Activated CD4-positive, alpha-beta memory T cell treated with anti-CD3 and anti-CD28 coated beads for 36 hours (primary cell): ENCODE measurements at places on chromosomes 7 and 10. TPM values are rescaled to one million over a fixed set of nuclear protein-coding genes. Genes with fewer than 3 reads are reported as not detected.
A peak's percentile ranks its signal among the peaks of the same experiment; 100 is the strongest.

The RNF32 gene
- total RNA-seq: 2.6 TPM

The RBP3 gene
- total RNA-seq: not detected

DNA sequence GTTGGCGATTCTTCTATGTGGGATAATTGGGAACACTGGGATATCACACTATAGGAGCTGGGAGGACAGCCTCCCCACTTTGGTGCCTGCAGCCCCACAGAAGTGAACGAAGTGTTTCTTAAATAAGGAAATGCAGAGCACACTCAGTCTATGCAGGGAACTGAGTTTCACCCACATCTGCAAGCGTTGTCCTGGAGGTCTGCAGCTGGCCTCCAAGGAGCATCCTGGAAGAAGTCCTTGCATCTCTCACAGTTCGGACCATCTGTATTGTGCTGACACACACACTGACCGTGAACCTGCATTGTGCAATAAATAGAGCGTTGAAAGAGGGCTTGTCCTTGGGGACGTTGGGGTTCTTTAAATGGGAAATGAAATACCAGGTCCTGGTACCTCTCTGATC lies 25.8 kb downstream of the LAMB4 start:
- no peaks in the 10 kb centered on the region for H3K36me3 ChIP-seq
- H3K4me1 ChIP-seq: no peaks in the 10 kb centered on the region
- no peak overlapping the region for H3K4me3 ChIP-seq
- H3K27me3 ChIP-seq: peaks cover 2% of the 10 kb centered on the region
- no peak overlapping the region for H3K27ac ChIP-seq

GRCh38 chr7:27763983-27764508 lies 24.1 kb downstream of the TAX1BP1 start:
- peaks cover 21% of the 10 kb centered on the region for H3K4me1 ChIP-seq
- no peak for DNase-seq
- H3K36me3 ChIP-seq: peaks cover 26% of the 10 kb centered on the region
- no peak overlapping the region for H3K27ac ChIP-seq
- H3K4me3 ChIP-seq: no peak overlapping the region
- H3K27me3 ChIP-seq: no peaks in the 10 kb centered on the region

DNA sequence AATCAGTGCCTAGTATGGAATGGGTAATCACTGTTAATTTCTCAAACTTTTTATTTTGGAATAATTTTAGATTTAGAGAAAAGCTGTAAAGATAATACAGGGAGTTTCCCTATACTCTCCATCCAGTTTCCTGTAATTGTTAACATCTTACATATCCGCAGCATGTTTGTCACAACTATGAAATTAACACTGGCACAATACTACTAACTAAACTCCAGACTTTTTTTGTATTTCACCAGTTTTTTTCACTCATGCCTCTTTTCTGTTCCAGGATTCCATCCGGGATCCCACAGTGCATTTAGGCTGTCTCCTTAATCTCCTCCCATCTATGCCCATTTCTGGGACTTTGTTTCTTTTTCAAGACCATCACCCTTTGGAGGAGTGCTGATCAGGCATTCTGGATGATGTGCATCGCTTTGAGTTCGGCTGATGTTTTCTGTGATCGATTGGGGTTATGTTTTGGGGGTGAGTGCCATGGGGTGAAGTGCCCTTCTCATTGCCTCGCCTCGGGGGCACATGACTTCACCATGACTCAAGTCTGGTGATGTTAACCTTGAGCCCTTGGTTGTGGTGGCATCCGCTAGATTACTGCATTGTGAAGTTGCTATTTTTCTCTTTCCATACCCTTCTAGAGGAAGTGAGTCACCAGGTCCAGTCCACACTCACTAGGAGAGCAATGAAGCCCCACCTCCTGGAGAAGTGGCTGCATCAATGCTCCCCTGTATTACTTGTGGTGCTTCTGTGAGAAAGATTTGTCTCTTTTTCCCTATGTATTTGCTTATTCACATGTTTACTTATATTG lies 43.9 kb upstream of the GRB10 start:
- peaks cover 9% of the 10 kb centered on the region for H3K27me3 ChIP-seq
- no peaks in the 10 kb centered on the region for H3K36me3 ChIP-seq
- peaks cover 15% of the 10 kb centered on the region for H3K4me1 ChIP-seq
- peak; percentile 73 for DNase-seq
- H3K4me3 ChIP-seq: no peak overlapping the region
- H3K27ac ChIP-seq: peak overlapping the region; percentile 1

- H3K27me3 ChIP-seq: no peaks in the 10 kb centered on the region
- H3K27ac ChIP-seq: no peak overlapping the region
- no peak overlapping the region for H3K4me3 ChIP-seq
- DNase-seq: no peak
Observed at GRCh38 chr10:116457488-116457887, 29.8 kb downstream of the PNLIPRP3 start.

DNA sequence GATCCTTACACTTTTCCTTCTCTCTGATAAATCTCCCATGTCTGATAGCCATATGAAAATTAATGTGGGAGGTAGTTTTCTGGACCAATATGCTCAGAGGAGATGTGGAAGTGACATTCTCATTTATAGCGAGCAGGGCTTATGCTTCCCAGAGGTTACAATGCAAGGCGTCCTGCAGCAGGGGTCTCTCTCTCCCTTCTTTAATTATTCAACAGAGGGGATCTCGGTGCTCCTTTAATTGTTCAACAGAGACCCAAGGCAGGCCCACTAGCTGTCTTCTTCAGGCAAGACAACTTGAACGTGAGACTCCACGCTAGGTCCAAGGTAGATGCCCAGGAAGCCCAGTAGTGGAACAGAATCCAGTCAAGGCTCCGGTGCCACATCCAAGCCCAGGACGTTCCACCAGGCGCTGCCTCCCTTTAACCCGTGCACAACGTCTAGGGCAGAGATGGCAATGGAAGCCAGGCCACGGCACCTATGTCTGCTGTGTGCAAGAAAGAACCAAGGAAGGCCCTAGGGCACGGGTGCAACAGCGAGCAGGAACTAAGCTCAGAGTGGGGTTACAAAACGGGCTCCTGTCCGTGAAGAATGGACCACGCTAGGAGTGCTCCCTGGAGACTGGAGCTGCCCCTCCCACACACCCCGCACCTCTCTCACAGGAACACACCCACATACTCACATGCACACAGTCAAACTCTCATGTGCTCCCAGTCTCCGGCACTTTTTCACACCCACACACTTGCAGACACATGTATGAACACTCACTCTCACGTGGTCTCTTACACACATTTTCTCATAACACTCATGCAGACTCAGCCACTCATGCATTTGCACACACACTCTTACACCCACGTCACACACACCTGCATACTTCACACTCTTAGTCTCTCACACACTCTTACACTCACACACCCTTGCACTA lies 230.4 kb downstream of the TNS3 start:
- H3K27me3 ChIP-seq: no peaks in the 10 kb centered on the region
- H3K27ac ChIP-seq: no peak overlapping the region
- H3K4me3 ChIP-seq: no peak overlapping the region
- no peaks in the 10 kb centered on the region for H3K4me1 ChIP-seq
- no peak for DNase-seq
- H3K36me3 ChIP-seq: no peaks in the 10 kb centered on the region

DNA sequence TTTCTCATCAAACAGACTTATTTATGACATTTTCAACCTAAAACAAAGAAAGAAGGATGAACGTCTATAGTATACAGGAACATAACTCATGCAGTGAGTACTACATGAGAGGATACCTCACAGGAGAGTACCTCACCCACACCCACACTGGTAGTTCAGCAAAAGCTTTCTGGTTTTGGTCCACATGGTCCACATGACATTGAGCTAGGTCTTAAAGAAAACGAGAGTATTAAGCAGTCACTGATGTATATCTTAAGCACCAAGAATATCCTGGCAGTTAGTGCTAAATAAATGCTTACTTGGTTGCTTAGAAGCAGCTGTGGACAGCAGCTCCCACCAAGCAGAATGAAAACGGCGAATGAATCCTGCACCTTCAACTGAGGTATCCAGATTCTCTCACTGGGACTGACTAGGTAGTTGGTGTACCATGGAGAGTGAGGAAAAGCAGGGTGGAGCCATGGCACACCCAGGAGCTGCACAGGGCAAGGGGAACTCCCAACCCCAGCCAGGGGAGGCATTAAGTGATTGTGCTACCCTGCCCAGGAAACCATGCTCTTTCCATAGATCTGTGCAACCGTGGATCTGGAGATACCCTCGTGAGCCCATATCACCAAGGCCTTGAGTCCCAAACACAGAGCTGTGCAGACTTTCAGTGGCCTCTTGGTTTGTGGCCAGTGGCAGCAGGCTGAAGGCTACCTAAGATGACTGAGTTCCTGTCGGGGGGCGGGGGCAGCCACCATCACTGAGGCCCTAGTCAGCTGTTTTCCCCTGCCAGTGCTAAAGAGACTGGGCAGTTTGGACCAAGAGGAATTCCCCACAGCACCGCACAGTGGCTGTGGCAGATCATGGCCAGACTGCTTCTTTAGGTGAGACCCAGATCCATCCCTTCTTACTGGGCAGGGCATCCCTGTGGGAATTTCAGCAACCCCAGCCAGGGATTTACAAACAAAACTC lies 143.4 kb downstream of the SGMS1 start:
- H3K4me3 ChIP-seq: no peak overlapping the region
- peaks cover 49% of the 10 kb centered on the region for H3K36me3 ChIP-seq
- H3K27ac ChIP-seq: no peak overlapping the region
